ENCODE measurements at places on chromosomes 6 and 20. TPM values are rescaled to one million over a fixed set of nuclear protein-coding genes. Genes with fewer than 3 reads are reported as not detected.

GRCh38 chr6:87946669-87947068 lies 101.0 kb upstream of the SPACA1 start:
- DNase-seq = no peak

DNA sequence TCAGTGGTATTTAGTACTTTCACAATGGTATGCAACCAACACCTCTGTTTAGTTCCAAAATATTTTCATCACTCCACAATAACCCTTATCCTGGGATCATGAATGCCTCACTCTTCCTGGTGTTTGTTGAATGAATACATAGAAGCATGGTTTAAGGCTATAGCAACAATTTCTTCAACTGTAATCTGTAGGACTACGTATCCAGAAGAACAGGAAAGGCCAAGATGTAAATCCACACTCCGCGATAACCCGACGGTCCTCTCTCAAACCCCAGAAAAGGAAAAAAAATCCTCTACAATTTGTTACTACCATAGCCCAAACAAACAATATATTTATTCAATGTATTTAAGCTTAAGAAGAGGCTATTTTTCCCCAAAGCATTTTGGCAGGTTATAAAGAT lies 141.4 kb upstream of the SALL4 start:
- DNase-seq = no peak

DNA sequence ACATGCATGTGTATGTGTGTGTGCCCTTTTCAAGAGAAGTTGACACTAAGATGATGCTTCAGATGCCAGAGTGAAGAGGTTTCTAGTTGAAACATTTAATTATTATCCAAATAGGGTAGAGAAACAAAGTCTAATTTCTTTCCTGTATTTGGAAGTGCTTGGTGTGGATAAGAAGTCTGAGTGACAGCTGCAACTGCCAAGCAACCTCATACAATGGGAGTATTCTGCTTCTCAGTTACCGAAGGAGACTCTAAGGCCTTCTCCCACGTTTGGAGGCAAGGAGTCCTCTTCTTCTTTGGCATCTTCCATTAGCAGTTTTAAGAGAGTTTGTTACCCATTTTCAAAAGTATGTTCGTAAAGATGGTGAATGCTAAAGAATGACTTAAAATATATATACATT lies 82.4 kb downstream of the HDGFL1 start:
- DNase-seq = no peak

GRCh38 chr20:38523697-38524096 lies 51.1 kb downstream of the RALGAPB start:
- no peak for DNase-seq

DNA sequence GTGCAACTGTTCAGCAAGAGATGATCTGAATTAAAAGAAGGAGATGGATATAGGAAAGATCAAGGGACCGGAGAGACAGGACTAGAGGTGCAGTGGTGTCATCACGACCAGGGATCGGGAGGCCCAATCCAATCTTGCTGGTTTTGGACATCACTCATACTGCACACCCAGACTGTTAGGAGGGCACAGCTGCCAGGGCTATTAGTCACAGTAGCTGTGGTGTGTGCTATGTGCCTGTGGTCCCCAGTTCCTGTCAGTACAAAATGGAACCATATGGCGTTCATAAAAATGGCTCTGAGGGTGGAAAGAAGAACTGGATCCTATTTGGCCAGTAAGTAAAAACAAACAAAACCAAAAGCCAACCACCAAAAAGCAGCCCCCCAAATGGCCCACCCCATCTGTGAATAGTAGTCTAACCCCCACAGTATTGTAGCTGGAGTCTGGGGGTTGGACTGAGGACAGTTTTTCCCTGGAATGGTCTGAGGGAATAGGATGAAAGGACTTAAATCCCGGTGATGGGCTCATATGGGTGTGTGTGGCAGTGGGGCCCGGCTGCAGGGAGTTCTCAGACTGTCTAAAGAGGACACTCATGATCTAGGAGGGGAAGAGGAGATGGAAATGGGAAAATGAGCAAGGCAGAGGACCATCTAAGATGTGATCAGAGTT lies 9.3 kb upstream of the NNAT start:
- DNase-seq = no peak

GRCh38 chr20:58622671-58623578 lies 28.2 kb upstream of the STX16 start:
- no peak for DNase-seq

- no peak for DNase-seq
Observed at GRCh38 chr20:24388828-24389380, 80.5 kb upstream of the SYNDIG1 start.

- DNase-seq = no peak
Observed at GRCh38 chr20:5509803-5510202, 193.0 kb upstream of the PROKR2 start.

GRCh38 chr6:104632588-104632987 lies 227.1 kb downstream of the HACE1 start:
- no peak for DNase-seq

DNA sequence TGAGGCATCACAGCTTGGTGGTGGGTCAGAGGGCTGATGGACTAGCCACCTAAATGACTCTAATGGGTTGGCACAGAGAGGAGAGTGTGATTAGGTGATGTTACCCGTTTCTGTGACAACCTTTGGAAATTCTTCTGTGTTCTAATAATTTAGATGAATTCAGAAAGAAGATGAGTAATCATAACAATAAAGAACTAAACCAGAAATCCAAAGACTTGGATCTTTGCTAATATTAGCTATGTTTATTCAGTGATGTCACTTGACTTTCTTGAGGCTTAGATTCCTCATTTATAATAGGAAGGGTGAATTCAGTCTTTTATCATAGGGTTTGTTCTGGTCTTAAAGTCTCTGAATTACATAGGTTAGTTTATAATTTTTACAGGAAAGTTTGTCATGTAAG lies 19.9 kb downstream of the CRYBG1 start:
- no peak for DNase-seq

DNA sequence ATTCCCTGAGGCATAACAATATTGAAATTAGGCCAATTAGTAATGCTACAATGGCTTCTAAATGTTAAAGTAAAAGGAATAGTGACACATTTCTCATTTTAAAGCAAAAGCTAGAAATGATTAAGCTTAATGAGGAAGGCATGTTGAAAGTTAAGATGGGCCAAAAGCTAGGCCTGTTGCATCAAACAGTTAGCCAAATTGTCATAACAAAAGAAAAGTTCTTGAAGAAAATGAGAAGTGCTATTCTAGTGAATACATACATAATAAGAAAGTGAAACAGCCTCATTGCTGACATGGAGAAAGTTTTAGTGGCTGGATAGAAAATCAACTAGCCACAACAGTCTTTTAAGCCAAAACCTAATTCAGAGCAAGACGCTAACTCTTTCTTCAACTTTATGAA lies 12.9 kb downstream of the OR2A4 start:
- DNase-seq = no peak

DNA sequence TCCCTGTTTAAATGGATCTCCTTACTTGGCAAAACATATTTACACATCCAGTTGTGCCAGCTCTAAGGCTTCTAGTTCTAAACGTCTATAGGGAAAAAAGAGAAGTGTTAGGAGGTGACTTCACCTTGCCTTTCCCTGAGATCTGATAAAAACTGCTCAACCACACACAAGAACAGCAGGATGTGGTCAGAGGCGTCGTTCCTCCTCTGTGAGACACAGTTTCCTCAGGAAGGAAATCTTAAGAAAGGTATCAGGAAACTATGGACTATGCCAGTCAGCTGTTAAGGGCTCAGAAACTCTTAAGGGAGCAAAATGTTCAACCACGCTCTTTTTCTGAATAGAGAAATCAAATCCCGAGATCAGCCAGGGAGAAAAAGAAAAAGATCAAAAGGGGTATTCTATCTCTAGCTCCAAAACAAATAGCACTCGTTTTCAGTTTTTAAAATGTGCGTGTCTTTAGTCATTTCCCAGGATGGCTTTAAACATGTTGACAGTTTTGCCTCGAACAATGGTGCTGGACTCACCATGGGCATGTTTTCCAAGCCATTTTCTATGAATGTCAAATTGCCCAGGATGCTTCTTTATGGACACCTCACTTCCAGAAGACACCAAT lies 154.5 kb downstream of the HACE1 start:
- DNase-seq = peak; percentile 87

- DNase-seq = no peak
Observed at GRCh38 chr6:31074401-31074800, 38.0 kb downstream of the C6orf15 start.

DNA sequence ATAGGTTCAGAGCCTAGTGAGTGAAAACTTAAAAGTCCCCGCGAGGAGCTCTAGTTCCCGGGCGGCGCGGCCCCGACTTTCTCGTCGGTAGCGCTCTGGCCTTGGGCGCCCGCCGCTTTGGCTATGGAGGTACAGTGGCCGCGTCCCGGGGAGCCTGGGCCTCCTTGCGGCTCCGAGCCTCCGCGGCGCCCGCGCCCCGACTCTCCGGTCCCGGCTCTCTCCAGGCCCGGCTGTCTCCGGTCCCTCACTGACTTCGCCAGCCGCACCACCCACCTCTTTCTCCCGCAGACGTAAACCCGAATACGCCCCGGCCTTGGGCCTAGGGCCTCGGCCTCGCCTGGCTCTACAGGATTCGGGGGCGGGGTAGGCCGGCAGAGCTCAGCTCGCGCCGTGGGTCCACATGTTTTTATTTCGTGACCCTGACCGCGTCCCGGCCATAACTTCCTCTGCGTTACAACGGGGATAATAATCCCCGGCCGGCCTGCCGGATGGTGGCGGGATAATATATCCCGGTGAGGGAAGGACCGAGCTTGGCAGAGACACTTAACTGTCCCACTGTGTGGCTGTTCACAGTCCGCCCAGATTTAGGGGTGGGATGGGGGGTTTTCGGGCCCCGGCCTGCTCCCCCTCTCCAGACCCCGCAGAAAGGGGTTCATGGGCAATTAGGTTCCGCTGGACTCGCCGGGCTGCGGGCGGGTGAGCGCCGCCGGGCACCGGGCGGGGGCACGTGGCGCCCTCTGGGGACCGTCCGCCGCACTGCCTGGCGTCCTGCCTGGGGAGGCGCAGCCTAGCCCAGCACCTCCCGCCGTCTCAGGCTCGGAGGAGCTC lies 10.0 kb upstream of the TBX18 start:
- no peak for DNase-seq

SIRPB1 gene
- 0.90 TPM for total RNA-seq

GRM1 gene
- under 0.01 TPM for total RNA-seq

OPN5 gene
- total RNA-seq = not detected

COX4I2 gene
- 4.1 TPM for total RNA-seq

ID1 gene
- total RNA-seq = 39.4 TPM
